Stimulated activated CD8-positive, alpha-beta memory T cell treated with anti-CD3 and anti-CD28 coated beads, Interleukin-4, amount 100 ng/mL, for 1 hour (primary cell): ENCODE measurements at places on chromosomes 5 and 9.

DNA sequence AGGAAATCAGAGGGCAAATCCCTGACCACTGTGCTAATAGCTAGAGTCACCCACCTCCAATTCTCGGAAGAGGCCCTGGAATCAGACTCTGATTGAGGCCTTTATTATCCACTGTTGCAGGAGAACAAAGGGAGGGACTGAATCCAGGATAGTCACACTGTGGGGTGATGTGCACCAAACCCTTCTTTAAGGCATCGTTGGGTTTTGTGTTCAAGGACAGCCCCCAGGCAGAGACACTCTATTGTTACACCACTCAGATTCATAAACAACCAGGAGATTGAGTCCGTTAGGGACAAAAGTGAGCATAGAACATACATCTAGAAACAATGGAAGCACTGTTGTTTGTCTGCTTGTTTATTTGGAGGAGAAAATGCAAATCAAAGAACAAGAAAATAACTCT, 124.6 kb upstream of the TBCA start:
- DNase-seq, result no peak

GRCh38 chr5:111697215-111697614, 59.8 kb downstream of the NREP start:
- no peak for DNase-seq

- DNase-seq, result no peak
Observed at GRCh38 chr5:2744485-2744884, 7.0 kb downstream of the IRX2 start.

DNA sequence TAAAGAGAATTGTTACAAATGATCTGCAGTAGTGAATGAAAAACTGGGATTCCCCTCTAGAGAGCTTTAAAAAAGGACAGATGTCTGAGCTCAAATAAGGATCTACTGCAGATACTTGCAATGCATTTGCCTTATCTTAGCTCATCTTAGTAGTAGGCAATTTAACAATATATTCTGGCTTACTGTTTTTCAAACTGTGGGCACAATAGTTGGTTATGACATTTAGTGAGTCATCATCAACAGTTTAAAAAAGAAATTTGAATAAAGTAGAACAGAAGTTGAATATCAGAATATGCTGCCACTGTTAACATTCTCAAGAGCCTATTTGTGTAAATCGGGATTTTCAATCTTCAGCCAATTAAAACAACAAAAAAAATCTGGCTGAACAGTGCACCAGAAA, 6.7 kb upstream of the CAST start:
- no peak for DNase-seq

DNA sequence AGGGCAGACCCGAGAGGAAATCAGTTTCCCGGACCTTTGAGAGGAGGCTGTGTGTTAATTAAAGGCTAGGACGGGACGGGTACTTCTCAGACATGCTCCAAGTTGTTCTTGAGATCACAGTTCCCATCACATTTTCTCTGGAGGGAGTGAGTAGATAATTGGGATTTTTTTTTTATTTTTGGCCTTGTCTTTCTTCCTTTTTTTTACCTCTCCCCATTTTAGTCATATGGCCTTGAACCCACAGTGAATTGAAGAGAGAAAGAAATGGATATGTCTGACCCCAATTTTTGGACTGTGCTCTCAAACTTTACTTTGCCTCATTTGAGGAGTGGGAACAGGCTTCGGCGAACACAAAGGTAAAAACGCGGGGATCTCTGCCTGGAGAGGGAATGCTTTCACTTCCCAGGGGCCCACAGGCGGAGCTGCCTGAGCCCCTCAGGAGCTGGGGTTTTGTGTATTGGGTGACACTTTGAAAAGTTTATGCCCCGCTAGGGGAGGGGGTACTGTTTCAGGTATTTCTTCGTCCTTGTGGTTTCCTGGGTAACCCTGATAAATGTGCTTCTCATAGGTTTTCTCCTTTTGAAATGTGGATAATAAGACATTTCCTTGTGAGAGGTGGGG, 191.8 kb downstream of the CD180 start:
- DNase-seq, result no peak

DNA sequence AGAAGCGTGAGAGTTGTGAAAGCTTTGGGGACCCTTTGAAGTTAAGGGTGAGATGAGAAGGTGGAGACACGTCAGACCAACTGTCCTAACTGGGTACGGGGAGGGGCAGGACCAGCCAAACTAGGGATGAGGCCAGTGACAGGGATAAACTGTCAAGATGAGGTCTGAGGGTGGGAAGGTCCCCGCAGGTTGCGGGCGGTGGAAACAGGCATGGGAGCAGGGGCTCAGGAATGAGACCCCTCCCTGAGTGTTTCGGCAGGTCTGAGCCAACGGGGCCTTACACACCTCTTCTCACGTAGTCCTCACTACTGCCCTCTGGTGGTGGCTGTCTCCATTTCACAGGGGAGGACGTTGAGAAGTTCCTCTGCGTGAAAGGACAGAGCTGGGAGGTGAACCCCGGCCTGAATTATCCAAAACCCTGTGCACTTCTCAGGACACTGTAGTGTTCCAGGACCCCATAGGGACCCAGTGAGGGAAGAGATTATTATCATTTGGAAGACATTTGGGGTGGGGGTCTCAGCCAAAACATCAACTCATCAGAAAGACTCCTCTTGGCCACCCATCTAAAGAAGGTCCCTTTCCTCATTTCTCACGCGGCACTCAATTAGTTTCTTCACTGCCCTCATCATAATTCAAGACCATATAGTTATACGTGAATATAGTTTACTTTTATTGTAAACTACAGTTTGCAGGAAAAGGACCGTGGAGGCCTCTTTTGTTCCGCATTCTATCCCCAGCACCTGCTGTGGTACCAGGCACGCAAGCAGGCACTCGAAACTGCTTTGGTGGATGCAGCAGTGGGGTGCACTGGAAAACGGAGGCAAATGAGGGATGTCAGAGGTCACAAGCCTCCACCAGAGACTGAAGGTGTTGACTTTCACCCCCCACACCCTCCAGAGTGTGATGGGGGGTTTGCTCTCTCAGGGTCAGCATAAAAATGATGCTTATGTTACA, 21.7 kb upstream of the NANS start:
- peak; percentile 88 for DNase-seq

DNA sequence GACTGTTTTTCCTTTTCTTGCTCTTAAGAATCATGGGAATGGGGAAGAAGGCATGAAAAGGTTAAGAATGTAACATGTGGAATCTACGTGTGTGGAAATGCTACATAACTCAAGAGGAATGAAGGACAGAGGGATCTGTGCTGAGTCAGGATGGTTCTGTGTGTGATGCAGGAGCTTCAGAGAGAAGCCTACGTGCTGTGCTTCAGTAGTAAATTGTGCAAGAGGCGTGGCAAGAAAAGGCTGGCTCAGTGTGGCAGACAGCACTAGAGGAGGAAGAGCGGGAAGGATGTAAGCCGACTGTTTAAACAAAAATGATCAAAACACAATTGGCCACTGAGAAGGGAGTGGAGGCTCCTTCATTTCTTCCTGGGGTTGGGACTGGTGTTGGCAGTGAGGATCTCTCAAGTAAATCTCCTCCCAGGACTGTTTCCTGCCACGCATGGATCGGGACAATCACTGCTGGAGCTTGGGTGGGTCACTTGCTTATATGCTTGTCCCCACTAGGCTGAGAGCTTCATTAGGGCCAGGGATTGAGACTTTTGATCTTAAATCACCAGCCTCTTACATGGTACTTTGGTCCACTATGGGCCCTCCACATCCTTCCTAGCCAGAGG, 59.4 kb upstream of the BASP1 start:
- no peak for DNase-seq

DNA sequence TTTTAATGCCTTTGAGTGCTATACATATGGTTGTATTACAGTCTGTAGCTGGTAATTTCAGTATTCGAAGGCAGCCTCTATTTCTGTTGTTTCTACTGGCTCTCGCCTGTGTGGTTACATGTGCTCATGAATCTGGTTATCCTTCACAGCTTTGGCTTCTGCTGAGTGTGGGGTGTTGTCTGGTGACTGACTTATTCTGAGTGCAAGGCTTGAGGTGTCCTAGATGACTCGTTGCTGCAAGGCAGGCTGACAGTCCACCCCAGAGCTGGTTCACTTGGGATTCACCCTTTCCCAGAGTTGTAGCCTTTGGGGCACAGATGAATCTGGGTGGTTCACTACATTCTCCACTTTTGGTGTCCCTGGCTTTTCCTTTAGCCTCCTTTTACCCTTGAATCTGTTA, 41.4 kb downstream of the PDE8B start:
- DNase-seq, result no peak

- no peak for DNase-seq
Observed at GRCh38 chr9:36543916-36544315, 28.8 kb upstream of the MELK start.

DNA sequence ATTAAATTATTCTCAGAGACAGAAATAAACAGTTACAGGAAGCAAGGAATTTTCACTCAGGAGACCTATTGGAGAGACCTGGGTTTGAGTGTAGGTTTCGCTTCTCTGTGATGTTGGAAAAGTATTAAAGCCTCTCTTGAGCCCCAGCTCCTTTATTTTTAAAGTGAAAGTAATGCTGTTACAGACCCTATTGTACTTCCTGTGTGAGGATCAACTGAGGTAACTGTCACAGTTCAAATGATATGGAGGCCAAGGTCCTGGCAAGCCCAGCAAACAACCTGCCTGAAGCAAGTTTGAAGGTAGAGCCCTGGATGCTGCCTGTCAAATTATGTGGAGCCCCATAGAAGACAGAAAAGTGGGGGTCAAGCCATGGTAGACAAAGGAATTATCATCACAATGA, 7.9 kb upstream of the HACD4 start:
- DNase-seq, result no peak

GRCh38 chr5:7329712-7330111, 66.2 kb upstream of the ADCY2 start:
- DNase-seq, result no peak

DNA sequence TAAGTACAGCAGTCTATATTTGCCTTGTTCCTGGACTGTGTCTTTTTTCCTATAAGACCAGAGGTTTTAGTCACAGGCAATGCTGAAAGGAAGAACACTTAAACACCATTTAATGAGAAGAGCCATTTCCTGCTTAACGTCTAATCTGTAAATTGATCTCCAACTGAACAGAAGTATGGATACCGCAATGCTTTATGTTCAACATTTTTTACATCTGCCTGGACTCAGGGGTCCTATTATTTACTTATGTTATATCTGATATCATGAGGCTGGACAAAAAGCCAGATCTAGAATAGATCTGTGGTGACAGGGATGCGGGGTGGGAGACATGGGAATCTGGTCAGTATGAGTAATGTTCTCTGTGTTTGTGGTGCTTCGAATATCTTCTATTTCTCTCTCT, 334.6 kb upstream of the MPDZ start:
- no peak for DNase-seq

DNA sequence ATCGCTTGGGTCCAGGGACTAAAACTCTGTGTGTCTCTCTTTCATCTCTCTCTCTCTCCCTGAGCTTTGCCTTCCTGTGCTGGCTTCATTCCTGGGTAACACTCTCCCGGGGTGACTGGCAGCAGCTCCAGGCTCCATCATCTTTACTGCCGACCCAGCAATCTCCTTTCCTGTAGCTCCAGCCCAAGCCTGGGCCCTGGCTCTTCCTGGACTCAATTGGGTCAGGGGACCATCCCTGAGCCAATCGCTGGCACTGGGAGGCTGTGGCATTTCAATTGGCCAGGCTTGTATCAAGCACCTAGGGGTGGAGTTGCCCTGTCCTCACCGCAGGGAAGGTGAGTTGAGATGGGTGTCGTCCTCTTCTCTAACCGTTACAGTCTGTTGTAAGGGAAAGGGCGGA, 31.9 kb downstream of the FAM240B start:
- no peak for DNase-seq

- no peak for DNase-seq
Observed at GRCh38 chr9:136059851-136060670, 35.0 kb downstream of the NACC2 start.

DNA sequence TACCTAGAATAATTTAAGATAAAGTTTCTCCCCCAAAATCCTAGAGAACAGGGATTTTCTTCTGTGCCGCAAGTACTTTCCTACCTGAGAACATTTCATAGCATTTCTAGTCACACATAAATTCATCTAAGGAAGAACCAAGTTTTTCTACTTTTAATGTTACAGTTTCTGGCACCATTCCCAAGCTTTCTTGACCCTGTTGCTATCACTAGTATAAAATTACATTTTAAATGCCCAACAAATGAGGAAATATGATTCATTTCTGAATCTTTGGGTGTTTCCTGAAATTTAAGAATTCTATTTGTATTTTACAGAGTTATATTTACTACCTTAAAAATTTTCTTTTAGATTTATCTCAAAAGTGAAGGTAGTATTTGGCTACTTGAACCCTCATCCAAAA, 137.8 kb downstream of the LPAR1 start:
- DNase-seq, result no peak

- DNase-seq, result no peak
Observed at GRCh38 chr5:88883836-88884607, 1.0 kb upstream of the MEF2C start.

GRCh38 chr9:127554966-127555839, 56.9 kb upstream of the STXBP1 start:
- DNase-seq, result no peak

DNA sequence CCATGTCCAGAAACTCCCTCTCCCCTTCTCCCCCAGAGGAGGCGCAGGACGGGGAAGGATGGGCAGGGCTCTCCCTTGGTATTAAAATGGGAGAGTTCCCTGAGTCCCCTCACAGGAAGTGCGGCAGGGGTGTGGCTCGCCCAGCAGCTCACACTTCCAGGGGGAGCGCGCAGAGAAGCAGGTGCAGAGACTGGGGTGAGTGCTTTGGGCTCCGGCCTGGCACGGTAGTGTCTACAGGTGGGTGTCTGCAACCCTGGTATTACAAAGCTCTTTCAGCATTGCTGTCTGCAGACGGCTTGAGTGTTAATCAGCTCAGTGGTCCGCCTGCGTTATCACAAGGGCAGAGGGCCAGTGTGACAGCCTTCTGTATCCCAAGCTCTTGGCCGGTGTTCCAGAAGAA, 114.9 kb upstream of the FBXL7 start:
- no peak for DNase-seq

DNA sequence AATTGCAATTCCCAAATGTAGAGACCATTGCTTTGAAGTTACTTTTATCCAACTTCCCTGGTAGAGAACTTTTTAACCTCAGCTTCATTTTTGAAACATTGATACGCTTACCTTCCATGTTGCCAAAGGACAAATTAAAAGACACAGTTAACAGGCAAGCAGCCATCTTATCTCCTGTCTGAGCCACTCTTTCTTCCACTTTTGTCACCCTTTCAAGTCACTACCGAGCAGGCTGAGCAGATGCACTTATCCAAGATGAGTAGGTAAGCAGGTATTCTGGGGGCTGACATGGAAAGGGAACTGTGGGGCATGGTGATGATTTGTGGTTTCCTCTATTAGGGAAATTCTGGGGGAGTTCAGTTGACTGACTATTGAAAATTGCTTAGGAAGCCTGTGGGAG, 66.7 kb downstream of the DOCK2 start:
- DNase-seq, result no peak

DNA sequence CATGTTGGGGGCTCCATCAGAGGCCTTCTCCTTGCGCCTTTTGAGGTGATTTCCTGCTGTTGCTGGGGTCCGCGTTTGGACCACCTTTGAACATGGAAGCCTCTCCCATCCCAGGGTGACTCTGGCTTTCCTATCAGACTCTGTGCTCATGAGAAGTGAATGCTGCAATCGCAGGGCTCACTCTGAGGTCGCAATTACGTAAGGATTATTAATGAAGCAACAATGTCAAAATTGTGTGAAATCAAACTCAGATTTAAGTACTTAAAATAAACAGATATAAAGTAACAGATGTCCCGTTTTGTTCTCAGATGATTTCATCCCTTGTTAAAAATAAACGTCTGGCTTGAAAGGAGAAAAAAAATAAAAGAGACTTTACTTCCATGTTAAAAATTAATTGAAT, 634.2 kb downstream of the BNC2 start:
- no peak for DNase-seq

GRCh38 chr5:113612060-113612496, 98.6 kb downstream of the YTHDC2 start:
- DNase-seq, result no peak

- DNase-seq, result no peak
Observed at GRCh38 chr5:134967607-134968006, at the start of gene CATSPER3. CATSPER3 (plus strand) TSS chr5:134967907; CDS start chr5:134967992, 85 bp downstream.
